ENCODE measurements at places on chromosomes 4 and X.
A peak's percentile ranks its signal among the peaks of the same experiment; 100 is the strongest.

- DNase-seq, result no peak
Measured at GRCh38 chr4:141142423-141142822, 9.2 kb upstream of the RNF150 start.

DNA sequence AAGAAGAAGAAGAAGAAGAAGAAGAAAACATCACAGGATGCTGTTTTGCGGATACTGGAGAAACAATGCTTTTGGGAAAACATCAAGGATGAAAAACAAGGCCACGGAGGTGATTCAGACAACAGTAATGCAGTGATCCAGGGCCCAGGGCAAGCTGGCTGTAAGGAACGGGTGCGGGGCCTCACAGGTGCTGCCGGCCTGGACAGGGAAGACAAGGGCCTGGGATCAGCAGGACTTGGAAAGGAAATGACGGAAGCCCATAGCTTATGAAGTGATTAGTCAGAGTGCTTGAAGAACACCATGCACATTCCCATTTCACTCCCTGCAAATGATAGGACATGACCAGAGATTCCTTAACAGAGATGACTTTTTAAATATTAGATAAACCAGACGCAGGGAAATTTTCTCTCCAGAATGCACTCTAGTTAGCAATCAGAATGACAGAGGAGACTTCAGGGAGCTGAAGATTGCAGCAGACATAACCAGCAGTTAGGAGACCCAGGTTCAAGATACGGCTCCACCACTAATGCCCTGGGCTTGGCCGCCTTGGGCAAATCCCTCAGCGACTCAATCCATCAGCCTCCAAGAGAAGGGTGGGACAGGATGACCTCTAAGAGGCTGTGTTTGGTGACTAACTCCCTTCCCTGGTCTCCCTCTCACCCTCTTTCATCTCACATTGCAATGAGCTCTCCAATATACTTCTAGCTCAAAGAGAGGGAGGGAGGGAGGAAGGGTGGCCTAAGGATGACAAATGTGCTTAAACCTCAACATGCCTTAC lies 54.1 kb downstream of the APBB2 start:
- DNase-seq, result peak; percentile 98

DNA sequence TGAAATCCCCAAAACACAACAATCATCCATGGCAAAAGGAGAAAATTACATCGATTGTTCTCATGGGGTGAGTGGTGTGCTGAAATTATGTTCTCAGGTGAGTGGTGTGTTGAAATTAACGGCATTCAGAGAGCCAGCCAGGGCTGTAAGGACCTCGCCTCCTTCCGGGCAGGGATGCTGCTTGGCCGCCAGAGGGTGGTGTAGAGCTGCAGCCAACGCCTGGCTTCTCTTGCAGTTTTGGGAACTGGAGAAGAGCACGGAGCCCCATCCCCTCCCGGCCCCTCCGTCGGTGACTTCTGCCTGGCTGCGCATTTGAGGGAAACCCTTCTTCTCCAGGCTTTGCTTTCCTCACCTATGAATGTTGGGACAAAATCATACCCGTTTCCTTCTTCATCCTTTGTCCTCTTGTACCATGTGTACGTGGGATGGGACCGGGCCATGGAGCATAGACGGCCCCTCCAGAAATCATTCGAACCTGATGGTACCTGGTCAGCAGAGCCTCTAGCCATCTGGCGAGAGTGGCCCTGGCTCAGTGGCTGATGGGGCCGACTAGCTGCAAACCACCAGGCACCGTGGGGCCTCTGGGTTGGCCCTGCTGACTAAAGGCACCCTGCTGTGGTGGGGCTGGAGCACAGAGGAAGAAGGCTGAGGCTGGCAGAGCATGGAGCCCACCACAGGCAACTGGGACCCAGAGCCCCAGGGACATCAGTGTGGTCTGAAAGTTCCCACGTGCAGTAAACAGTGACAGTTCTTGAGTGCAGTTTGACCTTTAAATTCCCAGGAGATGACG lies 28.4 kb downstream of the TRMT44 start:
- peak; percentile 12 for DNase-seq

DNA sequence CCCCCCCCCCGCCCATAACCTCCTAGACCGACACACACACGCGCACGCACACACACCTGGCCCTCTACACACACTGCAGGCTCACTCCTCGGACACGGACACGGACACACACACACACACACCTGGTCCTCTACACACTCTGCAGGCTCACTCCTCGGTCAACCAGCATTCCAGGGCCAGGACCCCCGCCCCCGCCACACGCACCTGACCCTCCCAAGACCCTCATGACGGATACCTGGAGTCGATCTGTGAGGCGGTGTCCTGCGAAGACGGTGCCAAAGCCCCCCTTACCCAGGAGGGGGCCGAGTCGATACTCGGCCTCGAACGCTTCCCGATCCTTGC lies 552 bp downstream of the PIM2 start:
- no peak for DNase-seq

- DNase-seq, result no peak
Measured at GRCh38 chr4:93828332-93828994, at the start of gene ATOH1. Gene ATOH1, plus strand, starts transcription at chr4:93828753. Its CDS starts 174 bp downstream, at chr4:93828927.

GRCh38 chr4:155609455-155610059 lies 57.1 kb upstream of the GUCY1A1 start:
- no peak for DNase-seq

- peak; percentile 51 for DNase-seq
Measured at GRCh38 chr4:42566835-42567234, 90.1 kb downstream of the ATP8A1 start.

DNA sequence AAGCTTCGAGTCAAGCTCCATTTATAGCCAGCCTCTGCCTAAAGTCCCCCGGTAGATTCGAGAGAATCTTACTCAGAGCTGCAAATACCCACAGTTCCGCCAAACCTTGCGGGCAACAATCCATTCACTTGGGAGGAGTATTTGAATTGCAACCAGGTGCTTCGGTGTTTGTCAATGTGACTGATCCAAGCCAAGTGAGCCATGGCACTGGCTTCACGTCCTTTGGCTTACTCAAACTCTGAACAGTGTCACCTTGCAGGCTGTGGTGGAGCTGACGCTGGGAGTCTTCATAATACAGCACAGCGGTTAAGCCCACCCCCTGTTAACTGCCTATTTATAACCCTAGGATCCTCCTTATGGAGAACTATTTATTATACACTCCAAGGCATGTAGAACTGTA lies 11.2 kb downstream of the CD40LG start:
- DNase-seq, result no peak

DNA sequence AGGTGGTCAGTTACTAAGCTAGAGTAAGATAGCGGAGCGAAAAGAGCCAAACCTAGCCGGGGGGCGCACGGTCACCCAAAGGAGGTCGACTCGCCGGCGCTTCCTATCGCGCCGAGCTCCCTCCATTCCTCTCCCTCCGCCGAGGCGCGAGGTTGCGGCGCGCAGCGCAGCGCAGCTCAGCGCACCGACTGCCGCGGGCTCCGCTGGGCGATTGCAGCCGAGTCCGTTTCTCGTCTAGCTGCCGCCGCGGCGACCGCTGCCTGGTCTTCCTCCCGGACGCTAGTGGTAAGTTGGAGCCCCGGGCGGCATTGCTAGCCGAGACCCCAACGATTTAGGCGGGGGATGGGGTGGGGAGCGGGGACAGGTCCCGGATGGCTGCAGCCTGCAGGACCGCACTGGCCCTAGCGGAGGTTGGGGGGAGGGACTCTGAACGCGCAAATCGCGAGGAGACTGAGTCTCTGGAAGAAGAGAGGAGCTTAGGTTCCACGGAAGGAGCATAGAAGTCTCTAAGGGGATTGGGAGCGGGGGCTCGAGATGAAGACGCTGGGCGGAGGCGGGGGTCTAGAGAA lies 573 bp downstream of the HTR2C start:
- DNase-seq, result no peak

- no peak for DNase-seq
Measured at GRCh38 chr4:98963538-98964433, 31.7 kb upstream of the METAP1 start.

GRCh38 chr4:73224886-73225285 lies 33.7 kb downstream of the ANKRD17 start:
- no peak for DNase-seq

GRCh38 chrX:46957297-46957696 lies 45.1 kb downstream of the JADE3 start:
- no peak for DNase-seq
